ENCODE measurements at places on chromosomes 3 and 15.
A peak's percentile ranks its signal among the peaks of the same experiment; 100 is the strongest.

- H3K27ac ChIP-seq = no peak overlapping the region
- H3K4me1 ChIP-seq = no peaks in the 10 kb centered on the region
- H3K36me3 ChIP-seq = no peaks in the 10 kb centered on the region
- DNase-seq = no peak
- no peaks in the 10 kb centered on the region for H3K27me3 ChIP-seq
Measured at GRCh38 chr3:21484828-21485144, 266.2 kb downstream of the ZNF385D start.

- H3K27me3 ChIP-seq = no peaks in the 10 kb centered on the region
- H3K36me3 ChIP-seq = no peaks in the 10 kb centered on the region
- H3K27ac ChIP-seq = no peak overlapping the region
Measured at GRCh38 chr3:100032243-100032642, 82.1 kb downstream of the FILIP1L start.

- no peak overlapping the region for H3K4me3 ChIP-seq
- no peaks in the 10 kb centered on the region for H3K27me3 ChIP-seq
- DNase-seq = no peak
Measured at GRCh38 chr3:111335512-111336303, 206.3 kb upstream of the CD96 start.

DNA sequence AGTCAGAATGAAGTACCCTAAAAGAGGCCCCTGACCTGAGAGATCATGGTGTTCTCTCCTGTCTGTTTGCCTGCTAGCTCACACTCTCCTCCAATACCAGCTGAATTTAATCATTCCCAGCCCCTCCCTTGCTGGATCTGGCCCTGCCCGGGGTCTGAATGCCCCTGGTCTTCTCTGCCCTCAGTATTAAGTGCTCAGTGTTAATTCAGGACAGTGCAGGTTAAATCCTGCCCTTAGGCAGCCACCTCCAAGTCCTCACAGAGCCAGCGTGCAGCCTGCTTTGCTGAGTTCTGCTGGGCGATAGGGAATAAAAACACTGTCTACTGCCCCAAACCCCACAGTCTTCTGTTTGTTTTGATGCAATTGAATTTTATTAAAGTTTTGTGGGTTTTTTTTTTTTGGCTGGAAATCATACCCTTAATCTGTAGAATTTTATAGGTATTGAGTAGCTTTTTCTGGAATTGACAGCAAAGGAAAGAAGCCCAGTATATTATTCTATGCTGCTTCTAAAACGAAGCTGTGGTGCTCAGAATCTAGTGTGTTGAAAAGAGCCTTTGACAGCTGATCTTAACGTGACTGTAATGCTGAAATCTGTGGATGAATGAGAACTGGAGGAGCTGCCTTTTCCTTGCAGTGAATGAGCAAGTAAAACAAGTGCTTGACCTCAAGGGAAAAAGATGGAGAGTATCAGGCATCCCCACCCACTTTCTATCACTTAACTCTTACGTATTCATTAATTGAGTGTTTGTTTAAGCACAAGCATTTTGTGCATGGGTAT is 12.3 kb upstream of the BDH1 start:
- no peaks in the 10 kb centered on the region for H3K27me3 ChIP-seq
- no peaks in the 10 kb centered on the region for H3K36me3 ChIP-seq
- DNase-seq = no peak
- no peak overlapping the region for H3K27ac ChIP-seq

DNA sequence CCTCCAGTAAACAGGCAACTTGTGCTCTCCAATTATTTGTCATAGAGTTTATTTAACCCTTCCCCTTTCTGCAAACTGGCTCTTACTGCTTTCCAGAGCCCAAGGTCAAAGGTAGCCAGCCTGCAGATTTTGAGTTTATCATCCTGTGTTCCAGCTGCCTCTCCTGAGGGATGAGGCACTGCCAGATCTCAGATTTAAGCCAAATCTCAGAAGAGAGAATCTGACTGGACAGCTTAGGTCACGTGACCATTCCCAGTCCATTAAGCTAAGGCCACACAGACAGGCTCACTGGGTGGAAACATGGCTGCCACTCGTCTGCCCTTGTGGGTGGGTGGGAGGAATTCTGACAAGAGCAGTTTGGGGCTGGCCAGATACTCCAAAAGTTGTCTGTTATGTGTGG is 8.6 kb upstream of the SIAH2 start:
- no peak overlapping the region for H3K27ac ChIP-seq
- no peak for DNase-seq
- H3K4me1 ChIP-seq = no peaks in the 10 kb centered on the region
- H3K27me3 ChIP-seq = no peaks in the 10 kb centered on the region

DNA sequence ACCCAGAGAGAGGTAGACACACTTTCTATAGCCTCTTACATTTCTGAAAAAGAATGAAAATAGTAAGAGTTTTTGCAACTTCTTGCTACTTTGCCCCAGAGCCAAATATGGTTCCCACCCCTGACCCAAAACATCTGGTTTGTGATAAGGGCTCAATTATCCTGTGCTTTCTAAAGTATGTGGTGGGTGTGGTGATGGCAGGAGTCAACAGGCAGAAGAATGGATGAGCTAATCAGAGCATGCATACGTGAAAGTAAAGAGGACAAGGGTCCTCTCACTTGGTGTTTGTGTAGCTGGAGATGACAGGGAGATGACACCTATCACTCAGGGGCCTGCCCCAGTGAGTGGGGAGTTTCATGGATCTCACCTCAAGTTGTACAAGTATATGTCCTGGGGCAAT is 19.1 kb downstream of the KBTBD8 start:
- H3K36me3 ChIP-seq = no peaks in the 10 kb centered on the region
- peaks cover 3% of the 10 kb centered on the region for H3K4me1 ChIP-seq
- H3K27ac ChIP-seq = no peak overlapping the region

DNA sequence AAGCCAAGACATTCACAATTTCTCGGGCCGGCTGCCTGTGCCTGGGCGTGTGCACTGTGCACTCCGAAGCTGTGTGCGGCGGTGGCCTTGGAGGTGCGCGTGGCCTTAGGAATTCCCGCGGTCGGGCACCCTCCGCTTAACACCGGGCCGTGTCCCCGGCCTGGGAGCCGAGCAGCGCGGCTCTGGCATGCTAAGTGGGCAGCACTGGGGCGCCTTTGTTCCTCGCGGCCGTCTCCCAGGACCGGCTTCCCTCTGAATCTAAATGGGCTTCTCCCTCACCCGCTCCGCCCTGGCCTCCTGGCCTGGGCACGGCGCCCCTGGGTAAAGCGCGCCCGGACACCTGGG is 498 bp upstream of the ARNT2 start:
- no peak overlapping the region for H3K27ac ChIP-seq
- H3K36me3 ChIP-seq = no peaks in the 10 kb centered on the region
- no peak for DNase-seq
- peak overlapping the region; percentile 70 for H3K4me3 ChIP-seq
- peaks cover 2% of the 10 kb centered on the region for H3K27me3 ChIP-seq

DNA sequence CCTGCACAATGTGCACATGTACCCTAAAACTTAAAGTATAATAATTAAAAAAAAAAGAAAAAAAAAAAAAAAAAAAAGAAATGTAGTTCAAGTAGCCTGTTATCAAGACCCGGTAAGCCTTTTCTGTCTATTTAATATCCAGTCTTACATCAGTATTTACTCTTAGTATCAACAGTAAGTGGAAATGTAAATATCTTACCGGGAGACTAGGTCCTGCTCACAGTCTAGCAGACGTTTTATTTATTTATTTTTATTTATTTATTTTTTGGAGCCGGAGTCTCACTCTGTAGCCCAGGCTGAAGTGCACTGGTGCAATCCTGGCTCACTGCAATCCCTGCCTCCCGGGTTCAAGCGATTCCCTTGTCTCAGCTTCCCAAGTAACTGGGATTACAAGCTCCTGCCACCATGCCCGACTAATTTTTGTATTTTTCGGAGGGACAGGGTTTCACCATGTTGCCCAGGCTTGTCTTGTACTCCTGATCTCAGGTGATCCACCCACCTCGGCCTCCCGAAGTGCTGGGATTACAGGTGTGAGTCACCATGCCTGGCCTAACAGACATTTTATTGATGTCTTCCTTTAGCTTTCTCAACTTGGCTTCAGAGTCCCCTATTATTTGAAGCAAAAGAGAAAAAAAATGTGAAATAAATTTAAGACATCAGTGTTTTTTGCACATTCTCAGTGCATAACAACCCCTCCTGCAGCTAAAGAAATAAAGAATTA is 19.9 kb downstream of the C2CD4B start:
- H3K27me3 ChIP-seq = no peaks in the 10 kb centered on the region
- no peak for DNase-seq
- no peak overlapping the region for H3K4me3 ChIP-seq
- H3K4me1 ChIP-seq = no peaks in the 10 kb centered on the region

DNA sequence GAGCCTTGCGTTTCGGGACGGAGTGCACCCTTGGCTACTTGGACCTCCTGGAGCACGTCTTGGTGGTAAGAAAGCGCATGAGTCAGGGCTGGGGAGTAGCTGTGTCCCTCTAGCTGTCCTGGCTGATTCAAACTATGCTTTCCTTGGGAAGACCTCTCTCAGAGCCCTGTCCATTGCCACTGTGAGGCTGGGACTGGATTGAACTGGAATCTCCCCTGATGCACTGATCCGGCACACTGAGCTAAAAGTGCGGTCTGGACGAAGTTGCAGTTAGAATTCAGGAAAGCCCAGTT is 232.6 kb upstream of the TPM1 start:
- no peak overlapping the region for H3K4me3 ChIP-seq
- no peaks in the 10 kb centered on the region for H3K36me3 ChIP-seq
- no peak for DNase-seq

GRCh38 chr3:5010706-5011554 is 31.7 kb downstream of the BHLHE40 start:
- no peak for DNase-seq
- no peaks in the 10 kb centered on the region for H3K27me3 ChIP-seq
- H3K4me3 ChIP-seq = no peak overlapping the region
- no peaks in the 10 kb centered on the region for H3K36me3 ChIP-seq
- 0 out of 2 replicates have a peak, but pooled peaks cover 1% of the 10 kb centered on the region for H3K4me1 ChIP-seq

GRCh38 chr3:111737047-111737705 is 121.9 kb upstream of the PHLDB2 start:
- H3K27me3 ChIP-seq = no peaks in the 10 kb centered on the region
- no peak overlapping the region for H3K4me3 ChIP-seq
- no peak overlapping the region for H3K27ac ChIP-seq
- no peak for DNase-seq
- no peaks in the 10 kb centered on the region for H3K4me1 ChIP-seq

- no peak overlapping the region for H3K27ac ChIP-seq
- no peak for DNase-seq
- H3K4me3 ChIP-seq = no peak overlapping the region
- H3K36me3 ChIP-seq = no peaks in the 10 kb centered on the region
Measured at GRCh38 chr3:115518100-115518852, 105.0 kb upstream of the GAP43 start.

DNA sequence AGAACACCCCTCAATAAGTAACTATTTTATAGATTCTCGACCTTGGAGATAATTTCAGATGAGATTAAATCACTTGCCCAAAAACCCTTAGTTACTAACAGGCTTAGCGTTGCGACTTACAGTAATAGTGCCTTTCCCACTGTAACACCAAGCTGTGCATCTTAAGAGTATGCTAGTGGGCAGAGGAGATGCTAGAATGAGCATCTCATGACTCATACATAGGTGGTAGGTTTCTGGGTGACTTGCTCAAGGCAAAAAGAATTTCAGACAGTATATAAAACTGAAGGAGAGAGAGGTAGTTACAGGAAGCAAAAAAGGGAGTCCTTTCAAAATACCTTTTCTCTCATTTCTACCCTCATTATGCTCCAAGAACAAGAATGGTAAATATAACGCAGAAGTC is 3.9 kb downstream of the KATNBL1 start:
- H3K27me3 ChIP-seq = no peaks in the 10 kb centered on the region
- H3K27ac ChIP-seq = no peak overlapping the region
- H3K4me1 ChIP-seq = no peaks in the 10 kb centered on the region
- no peak overlapping the region for H3K4me3 ChIP-seq

DNA sequence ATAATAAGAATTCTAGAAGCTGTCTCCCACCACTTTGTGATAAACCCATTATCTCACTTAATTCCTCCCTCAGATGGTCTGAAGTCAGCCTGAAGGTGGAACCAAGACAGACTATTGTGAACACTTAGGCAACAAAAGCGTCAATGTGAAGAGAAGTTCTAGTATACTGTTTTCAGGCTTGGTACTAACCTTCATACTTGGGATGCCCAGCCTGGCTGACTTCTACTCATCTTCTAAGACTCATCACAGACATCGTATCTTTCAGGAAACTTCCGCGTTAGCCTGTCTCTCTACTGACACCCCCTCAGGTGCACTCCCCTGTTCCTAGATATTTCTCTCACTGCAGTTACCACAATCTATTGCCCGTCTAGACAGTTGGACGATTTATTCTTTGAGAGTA is 201.2 kb downstream of the SATB1 start:
- DNase-seq = no peak
- no peak overlapping the region for H3K27ac ChIP-seq
- H3K36me3 ChIP-seq = no peaks in the 10 kb centered on the region
- H3K4me3 ChIP-seq = no peak overlapping the region
- no peaks in the 10 kb centered on the region for H3K4me1 ChIP-seq

DNA sequence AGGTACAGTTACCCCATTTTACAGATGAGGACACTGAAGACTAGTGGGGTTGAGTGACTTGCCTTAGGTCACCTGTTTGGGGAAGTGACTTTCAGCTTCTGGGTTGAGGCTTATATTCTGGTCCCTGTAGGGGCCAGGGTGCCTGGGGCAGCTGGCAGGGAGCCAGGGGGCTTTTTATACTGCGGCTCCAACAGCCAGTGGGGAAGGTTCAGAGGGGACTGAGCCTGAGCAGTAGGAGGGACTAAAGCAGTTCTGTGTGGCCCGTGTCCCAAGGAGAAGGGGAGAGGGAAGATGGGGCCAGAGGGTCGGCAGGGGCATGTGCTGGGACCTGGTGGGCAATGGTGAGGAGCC is 37.7 kb downstream of the SLC6A6 start:
- peaks cover 7% of the 10 kb centered on the region for H3K36me3 ChIP-seq
- no peak overlapping the region for H3K27ac ChIP-seq
- no peaks in the 10 kb centered on the region for H3K27me3 ChIP-seq
- no peak for DNase-seq
- H3K4me3 ChIP-seq = no peak overlapping the region

DNA sequence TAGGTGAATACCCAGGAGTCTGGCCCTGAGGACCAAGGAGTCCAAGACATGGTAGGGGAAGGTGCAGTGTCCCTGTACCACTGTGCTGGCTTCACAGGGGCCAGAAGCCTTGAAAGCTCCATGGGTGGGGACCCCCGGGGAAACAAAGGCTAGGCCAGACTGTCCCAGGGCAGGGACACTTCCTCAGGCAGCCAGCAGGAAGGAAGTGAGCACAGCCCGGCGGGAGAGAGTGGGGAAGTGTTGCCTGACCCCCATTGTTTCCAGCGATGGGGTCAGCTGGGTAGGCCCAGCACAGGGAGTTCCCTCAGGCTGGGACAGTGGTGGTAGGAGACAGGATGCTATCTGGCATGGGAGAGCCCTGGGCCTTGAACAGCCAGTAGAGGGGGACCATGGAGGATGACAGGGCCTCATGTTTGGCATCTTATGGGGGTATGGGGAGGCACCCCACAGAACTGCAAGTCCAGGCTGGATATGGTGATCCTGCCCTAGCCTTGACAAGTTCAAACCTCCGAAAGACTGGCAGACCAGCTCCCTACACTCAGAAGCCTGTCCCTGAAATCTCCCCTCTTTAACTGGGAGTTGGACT is 1.2 kb upstream of the HYAL2 start:
- no peak overlapping the region for H3K27ac ChIP-seq
- H3K36me3 ChIP-seq = peaks cover 12% of the 10 kb centered on the region
- H3K27me3 ChIP-seq = no peaks in the 10 kb centered on the region
- DNase-seq = no peak
- H3K4me1 ChIP-seq = peaks cover 8% of the 10 kb centered on the region
- no peak overlapping the region for H3K4me3 ChIP-seq

Data from iPS DF 6.9 (cell line).